T-helper 1 cell (primary cell): ENCODE measurements at places on chromosomes 7 and 10.

DNA sequence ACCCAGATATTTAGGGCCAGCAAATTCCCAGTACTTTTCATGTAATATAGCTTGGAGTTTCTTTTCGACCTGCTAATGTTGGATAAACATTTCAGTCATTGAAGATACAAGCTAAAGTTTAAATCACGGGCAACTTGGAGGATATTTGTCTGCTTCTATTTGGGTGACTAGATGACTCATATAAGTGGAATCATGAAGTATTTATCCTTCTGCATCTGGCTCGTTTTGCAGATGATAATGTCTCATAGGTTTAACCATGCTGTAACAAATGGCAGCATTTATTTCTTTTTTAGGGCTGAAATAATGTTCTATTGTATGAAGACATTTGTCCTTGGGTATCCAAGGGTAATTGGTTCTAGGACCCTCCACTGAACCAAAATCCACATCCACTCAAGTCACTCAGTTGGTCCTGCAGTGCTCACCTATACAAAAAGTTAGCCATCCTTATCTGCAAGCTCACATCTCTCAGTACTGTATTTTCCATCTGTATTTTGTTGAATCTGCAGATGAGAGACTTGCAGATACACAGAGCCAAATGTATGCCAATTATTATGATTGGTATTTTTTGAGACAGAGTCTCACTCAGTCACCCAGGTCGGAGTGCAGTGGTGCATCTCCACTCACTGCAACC, 187.2 kb upstream of the CSTF2T start:
- DNase-seq, result no peak

DNA sequence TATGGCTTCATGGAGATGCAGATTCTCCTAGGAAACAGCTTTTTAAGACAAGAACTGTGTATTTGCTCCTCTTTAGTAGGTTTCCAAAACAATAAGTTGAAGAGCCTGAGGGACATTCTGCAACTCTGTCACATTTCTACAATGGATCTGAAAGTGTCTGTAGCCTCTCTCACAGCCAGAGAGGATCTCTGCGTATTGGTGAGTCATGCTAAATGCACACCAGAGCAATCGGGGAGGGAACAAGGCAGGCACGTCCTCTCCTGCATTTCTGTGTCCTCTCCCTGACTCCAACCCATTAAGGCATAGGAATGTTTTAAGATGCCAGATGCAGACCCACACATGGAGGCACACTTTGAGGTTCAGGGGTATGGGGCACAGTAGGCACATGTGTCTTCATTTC, 1126.4 kb upstream of the GHITM start:
- no peak for DNase-seq

DNA sequence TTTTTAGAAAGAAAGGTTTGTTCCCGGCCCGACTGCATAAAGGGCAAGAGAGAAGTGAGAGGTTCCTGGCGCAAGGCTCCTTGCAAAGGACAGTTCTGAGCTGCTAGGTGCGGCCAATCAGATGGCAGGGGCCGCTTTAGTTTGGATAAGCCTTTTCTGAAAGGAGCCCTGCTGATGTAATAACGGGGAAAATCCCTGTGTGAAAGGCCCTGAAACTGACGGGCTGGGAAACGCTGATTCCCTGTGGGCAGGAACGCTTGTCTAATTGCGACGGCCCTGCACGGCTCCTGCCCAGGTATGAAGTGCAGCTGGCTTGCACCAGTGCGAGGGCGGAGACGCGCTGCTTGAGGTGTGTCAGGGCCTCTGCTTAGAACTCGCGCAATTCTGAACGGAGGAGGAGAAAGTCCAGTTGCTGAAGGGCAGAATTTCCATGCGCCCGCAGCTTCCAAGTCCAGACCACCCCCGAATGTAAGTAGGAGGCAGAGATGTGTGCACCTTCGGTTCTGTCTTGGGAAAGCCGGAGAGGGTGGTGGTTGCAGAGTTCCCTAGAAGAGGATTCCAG, 30.5 kb downstream of the TACC2 start:
- no peak for DNase-seq

GRCh38 chr7:7044806-7045205, 137.5 kb upstream of the C1GALT1 start:
- DNase-seq, result no peak

- no peak for DNase-seq
Measured at GRCh38 chr10:73485320-73485719, 10.5 kb downstream of the PPP3CB start.
